CD4-positive, alpha-beta T cell treated with Interleukin-2 at 100 ng/mL for 4 hours (primary cell): ENCODE measurements at places on chromosomes 16 and 17.

GRCh38 chr16:66164581-66165247, 201.8 kb upstream of the CDH5 start:
- DNase-seq, result no peak

- DNase-seq, result no peak
Measured at GRCh38 chr17:37187262-37187661, 188.5 kb upstream of the C17orf78 start.

DNA sequence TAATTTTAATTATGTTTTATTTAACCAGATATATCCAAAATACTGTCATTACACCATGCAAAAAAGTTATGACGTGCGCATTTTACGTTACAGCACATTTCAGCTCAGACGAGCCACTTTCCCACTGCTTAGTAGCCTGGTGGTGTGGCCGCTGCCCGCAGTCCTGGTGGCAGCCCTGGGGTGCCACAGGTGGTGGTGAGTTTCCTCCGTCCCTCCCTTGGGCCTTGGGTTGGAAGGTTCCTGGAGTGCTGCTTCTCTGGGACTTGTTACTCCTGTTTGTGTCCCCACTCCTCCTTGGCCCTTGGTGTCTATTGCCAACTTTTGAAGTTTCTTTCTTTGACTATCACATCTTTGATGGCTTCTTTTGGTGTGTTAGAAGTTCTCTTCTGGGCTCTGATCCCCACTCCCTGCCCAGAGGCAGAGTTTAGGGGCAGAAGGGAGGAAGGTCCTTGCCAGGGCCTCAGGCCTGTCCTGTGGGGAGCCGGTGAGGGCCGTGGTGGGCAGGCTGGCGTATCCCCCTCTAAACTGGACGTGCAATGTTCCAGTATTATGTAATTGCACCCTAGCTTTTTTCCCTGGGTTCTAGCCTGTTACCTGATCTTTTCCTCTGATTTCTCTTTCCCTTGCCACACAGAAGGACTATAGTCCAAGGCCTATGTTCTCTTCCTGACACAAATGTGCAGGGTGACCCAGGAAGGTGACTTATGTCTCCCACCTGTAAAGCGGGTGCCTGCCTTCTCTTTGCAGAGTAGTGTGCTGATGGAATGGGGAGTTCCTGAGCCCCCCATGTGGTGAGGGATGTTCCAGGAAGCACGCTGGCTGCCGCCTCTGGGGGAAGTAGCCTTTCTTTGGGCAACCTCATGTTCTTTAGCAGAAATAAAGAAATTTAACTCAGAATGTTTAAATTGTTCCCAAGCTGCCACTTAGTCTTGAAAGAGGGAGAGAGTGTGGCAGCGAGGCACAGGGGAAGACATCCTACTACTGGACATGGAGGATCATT, 8.4 kb downstream of the MPRIP start:
- DNase-seq, result no peak

GRCh38 chr16:67236563-67237395, 9.8 kb downstream of the TMEM208 start:
- peak; percentile 75 for DNase-seq

DNA sequence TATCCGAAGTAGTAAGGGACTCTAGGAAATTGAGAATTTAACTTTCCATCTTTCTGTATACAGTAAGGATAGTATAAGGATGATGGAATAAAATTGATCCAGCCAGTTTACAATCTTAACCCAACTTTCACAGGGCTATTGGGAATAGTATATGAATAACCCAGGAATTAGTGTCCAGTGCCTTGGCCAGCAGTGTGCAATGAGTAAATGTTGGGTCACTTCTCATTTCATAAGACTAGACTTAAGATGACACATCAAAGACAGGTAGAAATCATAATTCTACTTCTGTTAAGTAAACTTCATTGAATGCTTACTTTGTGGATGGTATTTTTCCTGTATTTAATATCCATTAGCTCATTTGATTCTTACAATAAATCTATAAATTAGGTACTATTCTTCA, 949.6 kb upstream of the GOT2 start:
- DNase-seq, result no peak

GRCh38 chr16:68400924-68401460, 47.3 kb downstream of the SMPD3 start:
- DNase-seq, result no peak

DNA sequence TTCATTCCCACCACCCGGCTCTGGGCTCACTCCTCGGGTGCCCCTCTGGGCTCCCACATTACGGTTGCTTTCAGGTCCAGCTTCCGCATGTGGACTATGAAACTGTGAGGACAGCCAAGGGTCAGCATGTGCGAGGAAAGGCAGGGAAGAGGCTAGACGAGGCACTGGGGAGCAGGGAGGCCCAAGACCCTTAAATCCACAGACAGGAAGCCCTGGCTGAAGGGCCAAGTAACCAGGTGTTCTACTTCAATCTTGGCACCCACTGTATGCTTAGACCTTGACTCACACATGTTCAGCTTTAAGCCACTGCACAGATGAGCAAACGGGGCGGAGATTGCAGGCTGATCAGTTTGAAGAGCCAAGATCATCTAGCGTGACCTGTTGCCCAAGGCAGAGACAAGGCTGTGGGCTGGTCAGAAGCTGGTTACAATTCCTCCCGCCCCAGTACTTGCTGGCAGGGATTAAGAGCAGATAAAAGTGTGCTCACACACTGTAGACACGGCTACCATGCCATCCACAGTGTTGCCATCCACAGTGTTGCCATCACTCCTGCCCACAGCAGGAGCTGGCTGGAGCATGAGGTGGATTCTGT, at the start of gene CES4A:
TSS of gene CES4A (plus strand) at position 393 of the 592 bp plus-strand sequence. CDS start at position 577, 184 bp downstream.
- DNase-seq, result no peak

DNA sequence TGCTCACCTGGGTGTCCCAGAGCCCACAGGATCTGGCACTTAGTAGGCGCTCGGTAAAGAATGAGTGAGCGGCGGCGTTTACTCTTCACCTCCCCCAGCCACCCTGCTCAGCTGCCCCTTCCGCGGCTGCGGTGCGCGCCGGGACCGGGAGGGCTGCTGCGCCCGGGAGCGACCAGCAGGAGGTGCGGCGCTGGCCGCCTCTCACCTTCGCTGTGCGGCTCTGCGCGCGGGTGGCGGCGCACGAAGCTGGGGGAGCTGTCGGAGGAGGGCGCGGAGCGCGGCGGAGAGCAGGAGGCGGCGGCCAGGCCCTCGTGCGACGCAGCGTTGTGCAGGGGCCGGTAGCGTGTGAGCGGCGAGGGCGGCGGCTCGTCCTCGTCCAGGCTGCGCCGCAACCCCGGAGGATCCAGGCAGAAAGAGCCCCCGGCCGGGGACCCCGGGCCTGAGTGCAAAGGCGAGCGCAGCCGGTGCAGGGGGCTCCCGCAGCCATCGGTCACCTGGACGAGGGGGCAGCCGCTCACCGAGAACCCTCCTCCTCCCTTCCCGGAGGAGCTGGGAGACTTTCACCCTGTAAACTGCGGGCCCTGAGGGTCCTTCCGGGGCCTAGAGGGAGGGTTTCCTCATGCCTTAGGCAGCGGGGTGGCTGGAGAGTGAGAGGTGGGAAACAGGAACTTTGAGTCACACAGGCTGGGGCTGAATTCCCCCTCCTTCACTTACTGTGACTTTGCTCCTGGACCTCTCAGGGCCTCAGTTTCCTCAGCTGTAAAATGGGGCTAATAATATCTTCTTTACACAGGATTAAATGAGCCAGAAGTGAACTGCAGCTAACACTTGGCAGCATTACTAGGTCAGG, 12.5 kb downstream of the SAMD14 start:
- DNase-seq, result peak; percentile 56

- DNase-seq, result no peak
Measured at GRCh38 chr17:76951375-76951905, 83.2 kb downstream of the MGAT5B start.

GRCh38 chr16:89111263-89111662, 17.6 kb downstream of the ACSF3 start:
- no peak for DNase-seq

DNA sequence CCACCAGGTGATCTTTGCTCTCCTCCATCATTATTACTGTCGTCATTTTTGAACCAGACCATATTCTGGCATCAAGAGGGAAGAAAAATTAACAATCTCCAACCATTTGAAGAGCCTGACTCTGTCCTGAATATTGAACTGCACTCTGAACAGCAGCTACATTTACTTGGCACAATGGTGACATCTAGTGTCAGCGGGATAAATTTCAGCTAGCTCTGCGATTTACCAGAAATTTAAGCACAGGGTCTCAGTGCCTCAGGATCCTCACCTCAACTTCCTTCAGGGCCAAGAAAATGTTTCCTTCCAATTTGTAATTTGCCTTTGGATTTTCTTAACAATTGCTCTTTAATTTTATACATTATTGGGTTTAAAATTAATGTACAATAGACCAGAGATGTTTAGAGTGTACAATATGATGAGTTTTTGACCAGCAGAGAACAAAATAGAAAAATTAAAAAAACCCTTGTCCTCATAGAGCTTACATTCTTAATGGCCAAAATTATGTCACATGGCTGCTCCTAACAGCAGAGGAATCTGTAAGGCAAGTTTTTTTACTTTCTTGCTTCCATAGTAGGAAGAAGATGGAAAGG, 10.7 kb upstream of the ZNF19 start:
- peak; percentile 64 for DNase-seq

GRCh38 chr16:2799205-2799858, 1.1 kb downstream of the PRSS41 start:
- no peak for DNase-seq

DNA sequence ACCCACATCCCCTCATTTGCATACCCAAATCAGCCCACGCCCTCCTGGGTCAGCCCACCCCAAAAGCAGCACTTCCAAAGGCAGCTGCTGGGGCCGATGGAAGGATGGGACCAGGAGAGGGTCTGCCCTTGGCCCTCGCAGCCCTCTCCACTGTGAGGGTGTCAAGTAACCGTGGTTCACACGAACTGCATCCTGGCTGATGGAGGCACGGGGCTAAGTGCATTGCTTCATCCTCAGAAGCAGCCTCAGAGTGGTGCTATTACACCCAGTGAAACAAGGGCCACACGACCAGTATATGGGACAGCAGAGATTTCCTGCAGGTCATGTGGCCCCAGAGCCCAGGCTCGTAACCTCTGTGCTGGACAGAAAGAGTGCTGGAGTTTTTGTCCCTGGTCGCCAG, 13.2 kb upstream of the ATP2A3 start:
- no peak for DNase-seq

GRCh38 chr17:32318071-32318470, 23.9 kb downstream of the C17orf75 start:
- DNase-seq, result no peak

- no peak for DNase-seq
Measured at GRCh38 chr17:9594065-9594464, 17.6 kb downstream of the CFAP52 start.

DNA sequence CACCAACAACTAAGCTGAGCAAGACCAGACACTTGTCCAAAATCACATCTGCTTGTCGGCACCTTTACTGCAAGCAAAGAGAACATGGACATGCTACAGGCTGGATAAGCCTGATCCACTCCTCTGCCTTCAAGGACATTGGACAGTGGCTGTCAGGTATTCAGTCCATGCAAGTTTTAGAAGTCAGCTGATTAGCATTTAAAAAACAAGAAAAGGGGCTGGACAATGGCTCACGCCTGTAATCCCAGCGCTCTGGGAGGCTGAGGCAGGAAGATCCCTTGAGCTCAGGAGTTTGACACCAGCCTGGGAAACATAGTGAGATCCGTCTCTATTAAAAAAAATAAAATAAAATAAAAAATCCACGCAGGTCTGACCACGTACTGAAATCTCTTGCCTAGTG, 20.3 kb downstream of the PARN start:
- DNase-seq, result no peak

DNA sequence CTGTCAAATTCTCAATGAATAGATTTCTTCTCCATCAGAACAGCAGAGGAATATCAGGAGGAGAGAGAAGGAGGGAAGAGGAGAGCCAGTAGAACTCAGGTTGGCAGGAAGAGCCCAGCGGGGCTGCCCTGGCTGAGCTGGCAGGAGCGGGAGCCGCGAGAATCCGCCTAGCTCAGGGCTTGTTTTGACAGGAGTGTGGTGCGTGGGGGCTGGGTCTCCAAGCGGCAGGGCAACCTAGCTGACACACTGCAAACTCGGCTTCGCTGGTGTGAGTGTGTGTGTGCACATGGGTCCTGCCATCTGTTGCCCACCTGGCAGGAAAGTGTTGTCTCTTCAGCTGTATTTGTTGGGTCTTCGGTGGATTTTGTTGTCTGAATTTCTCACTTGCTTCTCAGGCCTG, 27.9 kb upstream of the BCAR1 start:
- DNase-seq, result no peak
